AG10803 (cell line): ENCODE measurements at places on chromosomes 7 and 10.
A peak's percentile ranks its signal among the peaks of the same experiment; 100 is the strongest.

DNA sequence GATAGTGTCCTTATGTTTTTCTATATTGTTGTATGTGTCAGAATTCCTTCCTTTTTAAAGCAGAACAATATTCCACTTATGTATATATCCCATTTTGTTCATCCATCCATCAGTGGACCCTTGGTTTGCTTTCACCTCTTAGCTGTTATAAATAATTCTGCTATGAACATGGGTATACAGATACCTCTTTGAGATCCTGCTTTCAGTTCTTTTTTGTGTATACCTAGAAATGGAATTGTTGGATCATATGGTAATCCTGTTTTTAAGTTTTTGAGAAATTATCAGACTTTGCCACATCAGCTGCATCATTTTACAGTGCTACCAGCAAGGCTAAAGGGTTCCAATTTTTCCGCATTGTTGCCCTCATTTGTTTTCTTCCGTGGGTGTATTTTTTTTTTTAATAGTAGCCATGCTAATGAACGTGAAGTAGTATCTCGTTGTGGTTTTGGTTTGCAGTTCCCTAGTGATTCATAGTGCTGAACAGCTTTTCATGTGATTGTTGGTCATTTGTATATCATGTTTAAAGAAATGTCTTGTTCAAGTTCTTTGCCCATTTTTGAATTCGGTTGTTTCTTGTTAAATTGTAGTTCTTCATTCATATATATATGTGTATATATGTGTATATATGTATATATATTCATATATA is 87.8 kb downstream of the LCOR start:
- DNase-seq: no peak

DNA sequence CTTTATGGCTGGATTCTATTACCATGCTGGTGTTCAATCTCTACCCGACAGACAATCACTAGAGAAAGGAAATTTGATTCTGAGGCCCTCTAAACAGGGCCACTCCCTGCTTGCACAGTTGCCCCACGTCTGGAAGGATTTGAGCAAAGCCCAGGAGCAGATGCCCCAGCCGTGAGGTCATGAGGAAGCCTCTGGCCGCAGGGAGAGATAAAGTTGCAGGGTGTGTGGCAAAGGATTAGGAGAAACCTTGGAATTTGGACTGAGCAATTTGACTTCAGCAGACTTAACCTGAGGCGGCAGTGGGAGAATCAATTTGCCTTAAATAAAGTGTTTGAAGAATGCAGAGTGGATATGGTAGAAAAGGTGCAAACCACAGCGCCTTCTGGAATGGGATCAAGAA is 40.2 kb upstream of the KLF6 start:
- DNase-seq: peak; percentile 90

DNA sequence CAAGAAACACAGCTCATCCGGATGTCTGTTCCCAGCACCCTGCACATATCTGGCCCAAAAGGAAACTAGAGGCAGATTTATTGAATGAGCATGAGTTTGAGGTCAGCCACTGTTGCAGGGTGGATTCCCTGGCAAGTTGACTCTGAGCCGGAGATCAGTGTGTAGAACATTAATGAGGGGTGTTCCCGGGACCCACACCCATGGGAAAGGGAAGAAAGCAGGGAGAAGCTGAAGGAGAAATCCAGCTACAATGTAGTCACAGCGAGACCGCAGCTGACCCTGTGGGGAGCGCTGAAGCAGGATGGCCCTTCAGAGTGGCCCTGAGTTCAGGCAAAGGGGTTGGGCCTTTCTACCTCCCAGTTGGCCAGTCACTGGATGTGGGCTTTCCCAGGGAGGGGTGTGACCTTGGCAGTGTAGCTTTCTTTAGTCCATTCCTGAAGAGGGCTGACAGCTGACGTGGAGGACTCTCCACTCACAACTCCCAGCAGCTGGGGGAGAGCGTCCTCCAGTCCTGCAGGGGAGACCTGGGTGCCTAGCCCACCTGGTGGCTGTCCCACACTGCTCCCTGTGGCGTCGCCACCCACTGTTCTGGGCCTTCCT is 324.2 kb upstream of the ZMIZ1 start:
- DNase-seq: peak; percentile 57

DNA sequence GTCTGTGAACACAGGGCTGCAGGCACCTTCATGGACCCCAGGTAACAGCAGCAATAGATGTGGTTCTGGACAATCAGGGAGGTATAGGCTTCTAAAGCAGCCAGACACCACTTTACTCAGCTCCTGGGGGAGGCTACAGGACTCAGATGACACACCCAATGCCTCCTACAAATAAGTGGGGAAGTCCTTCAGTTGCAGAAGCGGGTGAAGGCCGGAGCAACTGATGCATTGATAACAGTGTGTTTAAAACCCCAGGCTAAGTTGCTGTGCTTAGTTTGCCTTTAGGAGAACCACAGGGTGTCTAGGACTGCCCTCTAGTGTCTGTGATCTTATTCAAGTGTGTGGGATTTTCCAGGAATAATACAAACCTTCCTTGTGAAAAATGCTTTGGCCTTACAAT is 5.9 kb upstream of the ITGA8 start:
- peak; percentile 72 for DNase-seq

- DNase-seq: peak; percentile 76
These were observed at the start of gene PANK1 for GRCh38 chr10:89644967-89645741. TSS of gene PANK1 (minus strand) at chr10:89645242. CDS start at chr10:89644891, 351 bp downstream.

DNA sequence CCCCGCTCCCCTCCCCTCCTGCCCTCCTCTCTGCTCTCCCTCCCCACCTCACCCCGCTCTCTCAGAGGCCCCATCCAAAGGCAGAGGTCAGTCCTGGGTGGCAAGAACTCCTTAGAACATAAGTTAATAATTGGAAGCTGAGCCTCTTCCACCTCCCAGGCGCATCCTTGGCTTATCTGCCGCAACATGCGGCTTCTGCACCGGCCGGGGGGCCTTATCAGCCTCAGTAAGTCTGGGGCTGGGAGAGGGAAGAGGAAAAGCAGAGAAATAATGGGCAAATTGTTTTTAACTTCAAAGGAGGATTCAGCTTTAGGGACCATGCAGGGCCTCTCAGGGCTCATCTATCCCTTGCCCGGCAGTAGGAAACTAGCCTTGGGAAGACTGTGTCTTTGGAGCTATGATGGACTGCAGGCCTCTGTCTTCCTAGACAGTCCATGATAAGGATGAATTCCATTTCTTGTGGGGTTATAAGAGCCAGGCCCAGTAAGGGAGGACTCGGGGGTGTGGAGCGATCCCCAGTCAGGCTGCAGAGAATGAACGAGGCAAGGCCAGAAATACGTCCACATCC is 411.6 kb downstream of the PLXNA4 start:
- DNase-seq: no peak

DNA sequence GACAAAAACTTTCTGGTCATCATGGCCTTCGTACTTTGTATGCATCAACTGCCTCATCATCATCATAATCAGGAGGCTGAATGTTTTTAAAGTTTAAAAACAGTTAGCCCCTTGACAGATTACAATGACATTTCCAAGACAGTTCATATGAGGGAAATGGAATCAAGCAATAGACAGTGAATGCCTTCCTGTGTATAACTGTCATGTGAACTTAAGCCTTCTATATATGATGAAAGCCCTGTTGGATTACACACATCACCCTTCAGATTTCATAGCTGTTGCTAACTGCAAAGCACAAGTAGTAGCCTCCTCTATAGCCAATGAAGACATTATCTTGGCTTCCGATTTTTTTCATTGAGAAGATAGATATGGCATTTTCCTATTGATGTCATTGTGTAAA is 154.0 kb downstream of the PLXDC2 start:
- DNase-seq: no peak

DNA sequence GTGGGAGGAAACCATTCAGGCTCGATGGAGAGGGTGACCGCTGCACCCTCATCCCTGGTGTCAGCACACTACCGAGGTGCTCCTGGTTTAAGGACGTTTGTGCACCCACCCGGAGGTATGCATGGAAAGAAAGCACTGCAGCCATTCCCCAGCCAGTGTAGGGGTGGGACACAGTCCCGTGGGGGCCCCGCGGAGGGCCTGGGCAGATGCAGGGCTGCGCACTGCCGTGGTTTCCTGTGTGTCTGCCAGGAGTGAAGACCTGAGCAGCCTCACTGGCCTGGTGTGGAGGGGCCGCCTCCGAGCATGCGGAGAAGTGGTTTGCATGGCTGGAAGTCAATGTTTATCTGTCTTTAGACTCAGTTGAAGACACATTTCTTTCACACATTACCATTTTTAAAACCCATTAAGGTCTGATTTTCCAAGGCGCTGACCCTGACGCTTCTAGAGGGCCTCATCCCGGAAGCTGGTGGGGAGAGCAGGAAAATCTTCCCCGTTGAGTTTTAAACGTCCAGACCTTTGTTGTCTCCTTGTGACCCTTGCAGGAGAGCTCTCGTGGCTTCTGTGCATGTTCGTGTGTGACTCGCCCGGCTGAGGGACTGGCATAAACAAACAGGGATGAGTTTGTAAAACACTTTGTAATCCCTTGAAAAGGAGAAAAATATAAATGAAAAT is 188.1 kb downstream of the MGMT start:
- DNase-seq: no peak

GRCh38 chr10:126919426-126919825 is 14.2 kb downstream of the DOCK1 start:
- no peak for DNase-seq

DNA sequence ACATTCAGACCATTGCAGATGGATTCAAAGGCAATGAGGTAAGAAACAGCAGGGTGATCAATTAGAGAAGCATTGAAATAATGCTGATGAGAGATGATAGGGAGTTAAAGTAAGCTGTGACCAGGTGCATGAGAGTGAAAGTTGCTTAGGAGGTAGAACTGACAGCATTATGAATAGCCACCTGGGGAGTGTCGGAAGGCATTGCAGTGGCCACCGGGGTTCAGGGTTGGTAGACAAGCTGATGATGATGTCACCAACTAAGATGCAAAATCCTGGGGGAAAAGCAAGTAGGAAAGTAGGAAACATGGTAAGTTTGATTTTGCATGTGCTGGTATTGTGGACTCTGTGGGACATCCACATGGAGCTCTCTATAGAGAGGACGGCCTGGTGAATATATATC is 211.9 kb upstream of the ETV1 start:
- no peak for DNase-seq

GRCh38 chr7:16491148-16491547 is 25.6 kb upstream of the SOSTDC1 start:
- no peak for DNase-seq
